Activated CD8-positive, alpha-beta memory T cell treated with anti-CD3 and anti-CD28 coated beads for 4 hours (primary cell): ENCODE measurements at places on chromosomes 11 and 22.
A peak's percentile ranks its signal among the peaks of the same experiment; 100 is the strongest.

GRCh38 chr22:28442711-28443525, 236.7 kb downstream of the TTC28 start:
- no peak for DNase-seq

GRCh38 chr11:79332017-79332416, 108.8 kb downstream of the TENM4 start:
- DNase-seq = no peak

- DNase-seq = no peak
Measured at GRCh38 chr11:17611503-17612220, 64.6 kb downstream of the OTOG start.

GRCh38 chr11:76803811-76804600, 20.9 kb downstream of the TSKU start:
- DNase-seq = peak; percentile 43

DNA sequence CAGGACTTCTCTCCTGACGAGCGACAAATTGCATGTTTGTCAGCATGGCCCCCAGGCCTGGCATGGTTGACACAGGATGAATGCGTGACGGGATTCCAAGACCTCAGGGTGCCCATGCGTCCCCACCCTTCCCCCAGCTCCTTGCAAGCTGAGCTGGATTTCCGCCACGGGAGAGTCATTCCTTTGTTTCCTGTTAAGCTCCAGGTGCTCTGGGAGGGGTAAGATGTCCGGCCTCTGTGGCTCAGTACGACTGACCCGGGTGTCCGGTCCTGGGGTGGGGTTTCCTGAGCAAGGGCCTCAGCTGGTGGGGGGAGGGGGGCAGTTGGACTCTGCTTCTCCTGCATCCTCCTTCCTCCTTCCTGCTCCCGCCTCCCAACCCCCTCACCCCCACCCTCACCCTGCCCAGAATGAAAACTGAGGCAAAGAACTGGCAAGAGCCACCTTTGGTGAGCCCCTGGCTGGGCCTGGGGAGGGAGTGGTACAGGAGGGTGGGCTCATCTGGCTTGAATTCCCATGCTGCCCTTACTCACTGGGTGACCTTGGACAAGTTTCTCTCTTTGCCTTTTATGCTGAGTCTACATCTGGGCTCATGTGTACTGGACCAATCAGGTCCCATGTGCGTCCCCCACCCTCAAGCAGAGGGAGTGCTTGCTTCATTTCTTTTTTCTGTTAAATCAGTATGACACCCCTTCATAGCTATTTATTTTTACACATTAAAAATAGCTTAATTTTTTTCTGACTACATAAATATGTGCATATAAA, 2.5 kb downstream of the CDC42EP2 start:
- DNase-seq = no peak

- DNase-seq = no peak
Measured at GRCh38 chr11:69374110-69374945, 80.4 kb downstream of the MYEOV start.

GRCh38 chr22:28030473-28030872, 111.4 kb upstream of the PITPNB start:
- DNase-seq = no peak

- DNase-seq = no peak
Measured at GRCh38 chr22:46417769-46418168, 82.3 kb downstream of the TRMU start.

DNA sequence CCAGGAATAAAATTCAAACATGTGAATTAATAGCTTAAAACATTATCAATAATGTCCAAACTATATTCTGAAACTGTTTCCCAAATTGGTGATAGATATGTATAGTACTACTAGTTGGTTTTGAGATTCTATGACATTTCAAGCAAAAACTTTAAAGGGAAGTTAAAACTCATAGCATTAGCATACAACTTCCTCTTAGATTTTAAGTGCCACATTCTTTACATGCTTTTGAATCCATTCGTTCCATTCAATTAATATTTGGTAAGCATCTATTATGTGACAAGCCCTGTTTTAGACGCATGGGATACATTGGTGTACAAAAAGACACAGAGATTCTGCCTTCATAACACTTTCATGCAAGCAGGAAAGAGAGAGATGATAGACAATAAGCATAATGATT, 8.9 kb downstream of the PATL1 start:
- no peak for DNase-seq

DNA sequence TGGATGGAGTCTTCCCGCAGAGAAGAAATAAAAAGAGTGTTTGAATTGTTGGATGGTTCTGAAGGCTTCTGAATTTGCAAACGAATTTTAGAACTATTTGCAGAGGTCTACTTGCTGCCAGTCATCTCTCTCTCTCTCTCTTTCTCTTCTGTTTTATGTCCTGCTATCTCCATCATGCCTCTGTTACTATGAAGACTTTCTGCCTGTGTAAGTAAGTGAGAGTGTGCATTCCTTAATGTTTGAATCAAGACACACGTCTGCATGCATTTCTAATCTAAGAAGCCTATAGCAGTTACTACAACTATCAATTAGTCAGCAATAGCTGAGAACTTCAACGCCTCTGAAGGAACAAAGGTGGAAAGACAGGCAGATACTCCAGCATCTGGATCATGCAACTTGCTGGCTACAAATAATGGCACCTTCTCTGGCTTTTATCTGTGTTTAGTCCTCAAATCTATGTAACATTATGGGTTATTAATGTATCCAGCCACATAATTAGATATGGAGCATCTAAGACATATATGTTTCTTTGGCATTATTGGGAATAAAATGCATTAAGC, 191.5 kb upstream of the BLID start:
- no peak for DNase-seq

- no peak for DNase-seq
Measured at GRCh38 chr11:58318532-58318931, 40.3 kb downstream of the OR5B17 start.

GRCh38 chr11:76955459-76956114, 78.6 kb upstream of the B3GNT6 start:
- DNase-seq = no peak

- DNase-seq = no peak
Measured at GRCh38 chr11:44083906-44084305, 11.6 kb upstream of the EXT2 start.
